Aorta (tissue), 5 donors: ENCODE measurements at places on chromosomes 6 and 20. TPM values are rescaled to one million over a fixed set of nuclear protein-coding genes. Genes with fewer than 3 reads are reported as not detected.

GRCh38 chr20:4556781-4557180, 164.9 kb upstream of the PRND start:
- DNase-seq = no peak

DNA sequence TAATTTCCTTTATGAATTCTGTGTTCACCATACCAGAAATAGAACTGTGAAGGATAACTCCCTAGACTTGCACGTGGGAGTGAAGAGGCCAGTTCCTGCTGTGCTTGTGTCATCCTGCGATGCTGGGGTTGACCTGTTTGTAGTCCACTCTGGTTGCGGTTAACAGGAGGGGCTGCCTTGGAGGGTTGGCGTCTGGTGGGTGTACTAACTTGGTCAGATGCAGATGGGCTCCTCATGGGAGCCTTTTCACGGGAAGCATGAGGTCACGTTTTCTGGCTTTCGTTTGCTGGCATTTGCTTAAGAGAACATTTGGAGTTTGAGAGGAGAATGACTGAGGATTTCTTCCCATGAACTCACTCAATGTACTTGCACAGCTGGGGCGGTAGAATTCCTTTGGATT, 41.2 kb downstream of the IGF2R start:
- DNase-seq = no peak

DNA sequence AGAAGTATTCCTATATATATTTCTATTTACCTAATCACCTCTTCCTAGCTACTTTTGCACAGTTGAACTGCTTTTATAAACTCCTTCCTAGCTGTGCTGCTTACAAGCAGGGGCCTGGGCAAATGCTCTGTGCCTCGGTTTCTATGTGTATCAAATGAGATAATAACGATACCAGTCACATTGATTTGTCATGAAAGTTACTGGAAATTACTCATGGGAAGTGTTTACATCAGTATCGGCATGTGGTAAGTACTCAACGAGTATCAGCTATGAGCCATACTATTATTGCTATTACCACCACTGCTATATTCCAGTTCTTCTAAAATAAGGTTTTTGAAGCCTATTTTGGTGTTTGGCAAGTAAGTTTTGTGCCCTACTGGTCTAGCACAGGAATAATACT, 4.9 kb downstream of the LAMA4 start:
- DNase-seq = no peak

DNA sequence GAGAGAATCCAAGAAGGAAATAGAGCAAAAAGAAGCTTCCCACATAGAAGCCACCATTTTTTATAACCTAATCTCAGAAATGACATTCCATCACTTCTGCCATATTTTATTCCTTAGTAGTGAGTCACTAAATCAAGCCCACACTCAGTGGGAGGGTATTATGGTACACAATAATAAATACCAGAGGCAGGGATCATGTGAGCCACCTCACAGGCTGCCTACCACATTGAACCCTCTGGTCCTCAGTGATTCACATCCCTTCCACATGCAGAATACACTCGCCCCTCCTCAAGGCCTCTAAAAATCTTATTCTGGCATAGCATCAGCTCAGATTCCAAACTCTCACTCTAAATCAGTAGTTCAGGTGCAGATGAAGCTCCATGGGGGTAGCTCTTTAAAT, 49.4 kb downstream of the TMC2 start:
- no peak for DNase-seq

Gene MMUT
- total RNA-seq = 20.7 TPM

- DNase-seq = no peak
Observed at GRCh38 chr6:161161889-161162624, 111.8 kb downstream of the AGPAT4 start.

Gene CLDN20
- not detected for total RNA-seq

Gene SAMD3
- total RNA-seq = 2.7 TPM

GRCh38 chr6:75746221-75746620, 2.8 kb upstream of the MYO6 start:
- no peak for DNase-seq

- DNase-seq = no peak
Observed at GRCh38 chr6:87905101-87905641, 142.5 kb upstream of the SPACA1 start.

Gene EYA2
- 10.9 TPM for total RNA-seq

Gene HLA-DMB
- 20.1 TPM for total RNA-seq

Gene AIF1
- 68.3 TPM for total RNA-seq

Gene GSTA3
- total RNA-seq = not detected

- no peak for DNase-seq
Observed at GRCh38 chr6:149271348-149272340, 45.9 kb upstream of the TAB2 start.

GRCh38 chr20:49859011-49859410, 46.4 kb downstream of the SLC9A8 start:
- DNase-seq = no peak

DNA sequence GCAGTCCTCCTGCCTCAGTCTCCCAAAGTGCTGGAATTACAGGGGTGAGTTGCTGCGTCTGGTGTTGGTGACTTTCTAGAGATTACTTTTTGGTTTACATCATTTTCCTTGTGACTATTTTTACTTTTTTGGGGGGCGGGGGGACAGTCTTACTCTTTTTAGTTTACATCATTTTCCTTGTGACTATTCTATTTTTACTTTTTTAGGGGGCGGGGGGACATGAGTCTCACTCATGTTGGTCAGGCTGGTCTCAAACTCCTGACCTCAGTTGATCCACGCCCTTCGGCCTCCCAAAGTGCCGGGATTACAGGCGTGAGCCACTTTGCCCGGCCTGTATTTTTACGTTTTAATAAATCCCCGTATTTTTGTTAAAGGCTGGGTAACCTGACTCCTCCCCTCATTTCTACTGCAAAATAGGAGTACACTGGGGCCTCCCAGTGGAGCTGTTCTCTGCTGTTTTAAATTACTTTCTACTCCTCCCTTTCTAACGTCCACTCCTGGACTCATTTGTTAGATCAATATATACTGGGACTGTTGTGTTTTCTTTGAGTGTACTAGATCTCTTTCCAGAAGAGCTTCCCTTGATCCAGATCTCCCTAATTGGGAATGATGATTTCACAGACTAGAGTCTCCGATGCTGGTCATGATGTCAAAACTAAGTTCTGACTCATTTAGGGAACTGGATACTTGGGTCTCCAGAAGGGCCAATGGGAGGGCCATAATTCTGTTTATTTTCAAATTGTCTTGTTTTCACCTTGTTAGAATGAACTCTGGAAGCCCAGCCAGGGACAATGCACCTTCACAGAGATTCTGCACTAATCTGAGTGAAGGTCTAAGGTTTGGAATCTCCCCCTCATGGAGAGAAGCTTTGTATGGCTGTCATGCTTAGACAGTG, 9.2 kb downstream of the HSPA1B start:
- DNase-seq = no peak

- DNase-seq = no peak
Observed at GRCh38 chr20:49540687-49541435, 27.1 kb downstream of the PTGIS start.

GRCh38 chr6:73679009-73679408, 17.0 kb upstream of the CD109 start:
- DNase-seq = no peak

Gene SYCP2L
- total RNA-seq = 1.3 TPM

Gene SOX4
- total RNA-seq = 16.0 TPM

Gene NCOA7
- total RNA-seq = 82.1 TPM

GRCh38 chr6:186340-186965, 105.8 kb upstream of the DUSP22 start:
- no peak for DNase-seq

Gene GCNT2
- total RNA-seq = 18.6 TPM

Gene ECT2L
- 0.19 TPM for total RNA-seq
